NCI-H1048 (cell line): ENCODE measurements at places on chromosomes 12 and 14.

GRCh38 chr12:82650627-82651337, 35.9 kb upstream of the TMTC2 start:
- DNase-seq, result no peak

- DNase-seq, result no peak
These were observed 5.2 kb upstream of the ZNF385A start for GRCh38 chr12:54389607-54390175.

- DNase-seq, result no peak
These were observed 139.7 kb downstream of the RIMBP2 start for GRCh38 chr12:130576371-130576816.

DNA sequence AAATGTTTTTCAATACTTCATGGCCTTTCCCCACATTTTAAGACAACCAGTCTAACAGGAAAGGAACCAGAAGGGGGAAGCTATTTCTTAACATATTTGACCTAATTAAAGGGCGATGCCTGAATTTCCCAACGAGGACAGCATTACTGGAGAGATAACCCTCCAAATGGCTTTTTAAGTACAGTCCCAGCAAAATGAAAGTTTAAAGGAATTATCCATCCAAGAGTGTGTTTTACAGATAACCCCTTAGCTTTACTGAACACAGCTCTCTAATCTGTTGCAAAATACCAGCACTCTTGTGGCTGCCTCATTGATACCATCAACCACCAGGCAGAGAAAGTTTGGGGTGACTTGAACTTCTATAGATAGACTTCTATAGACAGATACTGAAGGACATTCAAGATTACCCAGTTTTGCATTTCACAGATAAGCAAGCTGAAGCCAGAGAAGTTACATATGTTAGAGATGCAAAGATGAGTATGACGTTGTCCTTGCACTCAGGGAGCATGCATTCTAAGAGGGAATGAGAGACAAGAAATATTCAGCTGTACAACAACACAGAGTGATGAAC, 41.3 kb upstream of the DUSP6 start:
- no peak for DNase-seq

GRCh38 chr14:71607056-71607455, 325.2 kb upstream of the RGS6 start:
- DNase-seq, result no peak

DNA sequence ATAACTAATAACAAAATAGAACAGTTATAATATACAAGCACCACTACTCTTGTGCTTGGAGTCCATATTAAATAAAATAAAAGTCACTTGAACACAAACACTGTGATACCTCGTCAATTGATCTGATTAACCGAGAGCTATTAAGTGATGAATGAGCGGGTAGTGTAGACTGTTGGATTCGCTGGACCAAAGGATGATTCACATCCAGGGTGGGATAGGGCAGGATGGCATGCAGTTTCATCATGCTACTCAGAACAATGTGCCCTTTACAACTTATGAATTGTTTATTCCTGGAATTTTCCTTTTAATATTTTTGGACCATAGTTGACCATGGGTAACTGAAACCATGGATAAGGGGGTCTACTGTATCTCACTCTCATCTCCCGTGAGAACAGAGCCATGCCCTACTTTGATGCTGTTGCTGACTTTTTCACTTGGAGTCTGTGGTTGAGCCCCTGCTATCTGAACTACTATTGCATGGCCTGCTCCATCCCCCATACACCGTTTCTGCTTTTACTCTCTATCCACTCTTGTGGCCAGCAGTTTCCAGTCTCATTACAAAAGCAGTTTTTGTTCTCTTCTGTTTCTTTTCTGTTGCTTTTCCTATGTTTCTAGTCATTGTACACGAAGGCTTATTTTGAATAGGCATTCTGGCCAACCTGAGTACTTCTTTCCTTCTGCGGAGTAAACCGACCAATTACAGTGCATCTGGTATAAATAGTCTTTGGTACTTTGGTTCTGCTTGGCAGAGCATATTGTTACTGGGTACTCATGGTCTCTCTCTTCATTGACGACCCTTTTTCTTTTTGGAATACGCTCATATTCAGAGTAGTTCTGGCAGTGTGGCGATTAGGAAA, 12.2 kb downstream of the TMTC2 start:
- DNase-seq, result no peak

GRCh38 chr12:50569876-50570275, 65.1 kb downstream of the DIP2B start:
- no peak for DNase-seq

- DNase-seq, result no peak
These were observed 58.5 kb upstream of the OSBPL8 start for GRCh38 chr12:76618031-76618430.

DNA sequence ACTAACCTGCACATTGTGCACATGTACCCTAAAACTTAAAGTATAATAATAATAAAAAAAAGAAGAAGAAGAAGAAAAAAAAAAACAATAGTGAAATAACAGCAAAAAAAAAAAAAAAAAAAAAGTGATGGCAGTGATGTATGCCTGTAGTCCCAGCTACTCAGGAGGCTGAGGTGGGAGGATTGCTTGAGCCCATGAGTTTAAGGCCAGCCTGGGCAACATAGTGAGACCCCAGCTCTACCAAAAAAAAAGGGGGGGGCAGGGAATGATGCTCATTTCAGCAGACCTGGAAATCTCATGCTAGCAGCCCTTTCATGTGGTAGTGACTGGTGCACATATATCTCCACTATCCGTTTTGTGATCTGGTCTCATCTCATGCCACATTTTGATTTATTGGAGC, 20.8 kb downstream of the TRAFD1 start:
- no peak for DNase-seq

DNA sequence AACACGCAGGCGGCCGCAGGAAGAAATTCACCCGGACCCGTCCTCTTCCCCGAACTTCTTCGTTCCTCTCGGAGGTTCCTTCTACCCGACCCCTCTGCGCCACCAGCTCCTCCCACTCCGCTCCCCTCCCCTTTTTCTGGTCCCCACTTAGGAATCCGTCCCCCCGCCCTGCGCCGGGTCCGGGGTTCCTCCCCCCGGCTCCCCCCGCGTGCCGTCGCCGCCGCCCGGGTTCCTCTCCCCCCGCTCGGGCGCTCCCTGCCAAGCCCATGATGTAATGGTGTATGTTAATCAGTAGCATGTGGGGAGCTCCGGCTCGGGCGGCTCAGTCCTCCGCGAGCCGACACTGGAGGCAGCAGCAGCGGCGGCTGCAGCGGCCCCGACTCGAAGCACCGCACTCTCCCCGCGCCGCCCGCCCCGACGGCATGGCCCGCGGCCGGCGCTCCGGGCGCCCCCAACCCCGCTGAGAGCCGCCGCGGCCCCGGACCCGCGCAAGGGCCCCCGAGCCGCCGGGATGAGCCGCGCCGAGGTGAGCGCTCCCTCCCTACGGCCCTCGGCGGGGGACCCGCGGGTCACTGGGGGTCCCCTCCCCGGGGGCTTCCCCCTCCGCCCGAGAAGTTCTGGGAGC, 1.0 kb upstream of the SAMD4A start:
- DNase-seq, result no peak
